ENCODE measurements at places on chromosomes 7 and 10. TPM values are rescaled to one million over a fixed set of nuclear protein-coding genes. Genes with fewer than 3 reads are reported as not detected.
A peak's percentile ranks its signal among the peaks of the same experiment; 100 is the strongest.

SMO gene
- 15.2 TPM for total RNA-seq

GIMAP8 gene
- total RNA-seq: 3.6 TPM

CYP26C1 gene
- not detected for total RNA-seq

PDK4 gene
- total RNA-seq: not detected

DNA sequence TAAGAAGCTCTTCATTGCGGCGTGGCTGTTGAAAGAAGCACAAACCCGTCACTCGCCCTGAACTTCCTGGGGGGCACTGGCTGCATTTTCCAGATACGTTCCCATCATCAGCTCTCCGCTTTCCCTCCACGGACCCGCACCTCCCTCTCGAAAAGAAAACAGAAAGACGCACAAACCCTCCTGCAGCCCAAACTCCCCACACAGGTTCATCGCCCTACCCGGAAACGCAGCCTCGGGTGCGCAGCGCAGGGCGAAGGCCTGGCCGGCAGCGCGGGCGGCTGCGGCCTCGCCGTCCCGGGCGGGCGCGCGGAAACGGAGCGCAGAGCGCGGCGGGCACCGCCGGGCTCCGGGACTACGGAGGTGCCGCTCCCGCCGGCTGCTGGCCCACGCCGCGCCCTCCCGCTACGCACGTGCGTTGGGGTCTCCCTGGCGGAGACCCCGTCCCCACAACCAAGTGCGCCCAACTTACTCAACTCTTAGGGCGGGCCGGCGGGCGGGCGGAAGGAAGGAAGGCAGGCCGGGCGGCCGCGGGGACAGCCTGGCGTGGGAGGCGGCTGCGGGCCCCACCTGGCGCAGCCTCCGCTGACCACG, 822 bp downstream of the ZNF800 start:
- DNase-seq: peak; percentile 46

DNA sequence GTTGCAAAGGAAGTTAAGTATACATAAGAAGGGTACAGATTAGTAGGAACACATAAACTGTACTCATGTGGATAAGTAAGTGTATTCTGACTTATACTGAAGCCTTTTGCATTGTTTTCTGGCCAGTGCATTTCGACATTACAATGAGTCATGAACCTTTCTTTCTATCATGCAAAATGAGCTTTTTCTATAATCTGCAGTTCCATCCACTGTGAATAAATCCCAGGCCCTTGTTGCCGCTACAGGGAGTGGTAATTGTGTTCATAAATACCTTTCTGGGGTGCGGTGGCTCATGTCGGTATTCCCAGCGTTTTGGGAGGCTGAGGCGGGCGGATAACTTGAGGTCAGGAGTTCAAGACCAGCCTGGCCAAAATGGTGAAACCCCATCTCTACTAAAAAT, 858.3 kb downstream of the GRM8 start:
- peak; percentile 1 for DNase-seq

- DNase-seq: no peak
Measured at GRCh38 chr7:30906515-30907240, 5.0 kb upstream of the AQP1 start.

GRCh38 chr10:6148251-6148701, 54.5 kb upstream of the PFKFB3 start:
- DNase-seq: no peak
